Suprapubic skin (tissue), 4 donors: ENCODE measurements at places on chromosomes 3 and 15. TPM values are rescaled to one million over a fixed set of nuclear protein-coding genes. Genes with fewer than 3 reads are reported as not detected.

Gene PP2D1
- total RNA-seq = not detected

Gene OPA1
- 38.0 TPM for total RNA-seq

Gene SRP14
- 161 TPM for total RNA-seq

Gene LTF
- 5.0 TPM for total RNA-seq

Gene GOLGA6B
- total RNA-seq = 0.80 TPM

Gene HSPBAP1
- 19.3 TPM for total RNA-seq

Gene GOLGA6D
- not detected for total RNA-seq

Gene PARP9
- total RNA-seq = 11.9 TPM

Gene CD96
- 0.55 TPM for total RNA-seq

Gene SLC12A8
- total RNA-seq = 5.3 TPM

Gene DUOXA2
- not detected for total RNA-seq

Gene RGMA
- total RNA-seq = 18.7 TPM

Gene DNASE1L3
- 0.95 TPM for total RNA-seq

Gene CEMIP
- total RNA-seq = 5.4 TPM

Gene ANKUB1
- not detected for total RNA-seq

Gene CCR9
- total RNA-seq = not detected

Gene MST1R
- 129 TPM for total RNA-seq
